ENCODE measurements at places on chromosomes 1 and 21.

GRCh38 chr1:172112576-172112975, 271.3 kb downstream of the DNM3 start:
- DNase-seq, result no peak

GRCh38 chr1:152673016-152673415, 2.1 kb upstream of the LCE2C start:
- DNase-seq, result no peak

DNA sequence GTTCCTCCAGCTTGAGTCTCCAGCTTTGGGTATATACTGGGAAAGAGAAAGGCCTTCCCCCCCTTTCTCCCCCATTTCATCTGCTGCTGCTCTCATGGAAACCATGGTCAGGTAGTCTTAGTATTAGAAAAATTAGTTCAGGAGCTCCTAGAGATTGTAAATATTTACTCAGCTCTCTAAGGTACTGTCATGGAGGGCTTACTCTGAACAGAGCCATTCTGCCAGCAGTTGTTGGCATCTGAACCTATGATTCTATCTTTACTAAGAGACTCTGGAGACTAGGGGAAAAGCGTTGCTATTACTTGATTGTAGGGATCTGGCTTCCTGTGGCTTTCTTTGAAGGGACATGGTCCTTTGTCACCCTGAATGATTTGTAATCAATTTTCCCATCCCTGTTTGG, 6.1 kb downstream of the INTS3 start:
- DNase-seq, result no peak

DNA sequence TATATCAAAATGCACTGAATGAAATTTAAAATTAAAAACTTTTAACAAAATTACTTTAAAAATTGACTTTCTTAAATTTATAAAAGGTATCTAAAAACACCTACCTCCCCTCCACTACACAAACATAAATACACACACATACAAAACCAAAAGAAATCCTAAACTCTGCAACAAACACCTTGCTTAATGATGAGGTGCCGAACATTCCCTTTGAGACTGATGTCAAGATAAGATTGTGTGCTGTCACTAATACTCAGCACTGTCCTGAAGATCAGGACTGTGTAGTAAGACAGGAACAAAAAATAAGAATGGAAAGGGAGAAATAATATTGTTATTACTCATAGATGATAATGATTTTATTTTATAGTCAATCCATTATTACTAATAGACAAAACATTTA, 45.1 kb downstream of the CD53 start:
- no peak for DNase-seq

- DNase-seq, result no peak
Observed at GRCh38 chr1:15224259-15224869, 22.7 kb upstream of the FHAD1 start.

GRCh38 chr21:33825419-33825818, 90.2 kb downstream of the ATP5PO start:
- no peak for DNase-seq

DNA sequence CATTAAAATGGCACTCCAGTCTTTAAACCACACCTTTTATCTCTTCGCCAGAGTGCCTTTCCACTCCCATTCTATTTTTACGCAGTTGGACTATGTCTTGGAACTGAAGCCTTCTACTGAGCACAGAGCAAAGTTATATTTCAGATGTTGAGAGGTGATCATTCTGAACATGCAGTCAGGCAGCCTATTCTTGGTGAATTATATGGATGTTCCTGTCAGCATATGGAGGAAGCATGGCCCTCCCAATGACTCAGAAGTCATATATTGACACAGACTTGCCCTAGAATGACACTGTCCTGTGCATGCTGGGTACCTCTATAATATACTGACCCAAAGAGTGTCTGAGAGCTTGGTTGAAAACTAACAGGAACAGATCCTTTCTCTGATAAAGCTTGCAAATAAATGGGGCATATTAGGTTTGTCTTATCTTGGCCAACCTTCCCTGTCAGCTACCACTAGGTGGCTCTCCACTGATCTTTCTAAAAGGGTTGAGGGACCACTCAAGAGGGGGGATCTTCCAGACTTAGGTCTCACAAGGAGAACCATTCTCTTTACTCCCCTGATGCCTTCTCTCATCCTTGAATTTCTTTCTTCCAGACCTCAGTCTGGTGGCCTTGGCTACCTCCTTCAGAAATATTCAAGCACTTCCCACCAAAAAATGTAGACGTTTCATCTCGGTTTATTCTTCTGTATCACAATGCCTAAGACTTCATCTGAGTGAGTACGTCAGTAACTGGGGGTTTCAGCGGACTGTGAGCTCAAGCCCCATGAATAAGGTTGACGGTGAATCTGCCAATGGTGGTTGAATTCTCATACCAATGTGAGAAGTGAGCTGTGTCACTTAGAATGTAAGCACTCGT, 11.8 kb upstream of the ALG14 start:
- no peak for DNase-seq

DNA sequence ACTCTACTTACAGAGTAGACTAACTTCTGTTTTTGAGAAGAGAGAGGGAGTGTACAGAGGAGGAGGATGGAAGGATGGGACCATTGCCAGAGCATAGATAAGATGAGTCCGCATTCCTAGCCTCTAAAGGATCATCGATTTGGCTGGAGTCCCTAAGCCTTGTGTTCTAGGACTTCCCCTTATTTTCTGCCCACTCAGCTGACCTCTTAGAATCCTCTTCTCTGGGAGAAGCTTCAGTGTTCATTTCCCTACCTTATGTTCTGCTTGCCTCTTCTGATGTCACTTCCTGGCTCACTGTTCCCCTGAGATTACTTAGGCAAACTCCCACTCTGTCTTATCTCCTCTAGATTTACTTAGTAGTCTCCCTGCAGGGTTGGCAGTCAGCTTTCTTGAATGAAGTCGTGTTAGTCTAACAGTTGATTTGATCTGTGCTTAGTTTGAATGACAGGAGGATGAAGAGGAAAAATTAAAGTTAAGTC, 156.7 kb downstream of the SYT2 start:
- no peak for DNase-seq

- DNase-seq, result no peak
Observed at GRCh38 chr1:78090472-78091133, 44.8 kb downstream of the GIPC2 start.

DNA sequence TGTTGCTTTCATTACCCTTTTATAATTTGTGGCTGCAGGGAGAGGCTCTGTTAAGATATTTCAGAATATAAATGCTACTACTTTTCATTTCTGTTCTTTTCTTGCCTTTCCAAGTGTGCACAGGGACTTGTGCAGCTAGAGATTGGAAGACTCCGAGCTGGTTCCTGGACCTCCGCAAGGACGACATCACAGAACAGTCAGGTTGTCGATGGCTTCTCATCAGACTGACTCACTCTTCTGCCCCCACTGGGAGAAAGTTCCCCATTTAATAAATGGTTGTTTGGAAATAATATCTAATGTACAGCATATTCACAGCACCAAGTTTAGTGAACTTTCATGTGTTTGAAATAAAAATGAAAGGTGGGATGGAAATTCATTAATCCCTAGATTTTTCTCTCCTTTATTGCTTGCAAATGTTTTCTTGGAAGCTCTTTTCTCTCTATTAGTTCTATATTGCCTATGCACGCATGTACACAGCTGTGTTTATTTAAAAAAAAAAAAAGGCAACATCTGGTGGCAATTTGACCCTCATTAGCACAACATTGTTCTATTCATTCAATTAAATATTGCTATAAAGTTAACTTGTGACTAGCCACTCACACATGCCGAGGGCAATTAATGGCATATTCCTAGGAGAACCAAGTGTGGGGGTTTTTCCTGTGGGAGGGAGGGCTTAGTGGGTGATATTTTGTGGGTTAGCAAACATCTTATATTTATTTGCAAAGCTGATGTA, 77.5 kb upstream of the L1TD1 start:
- DNase-seq, result no peak

DNA sequence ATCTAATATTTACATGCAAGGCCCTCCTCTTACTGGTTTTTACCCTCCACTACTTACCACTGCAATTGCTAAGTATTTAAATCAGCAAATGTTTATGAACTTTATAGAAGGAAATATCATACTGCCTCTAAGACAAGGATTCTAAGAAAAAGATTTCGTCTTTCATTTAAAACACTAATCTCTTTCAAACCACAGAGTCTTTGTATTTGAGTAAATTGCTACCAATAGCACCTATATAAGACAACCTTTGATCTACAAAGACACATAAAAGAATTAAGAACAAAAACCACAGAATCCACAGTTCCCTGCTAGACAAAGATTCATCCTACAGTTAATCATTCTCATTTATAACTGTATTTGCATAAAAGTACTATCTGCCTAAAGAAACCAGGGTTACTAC, 37.6 kb downstream of the RNF115 start:
- no peak for DNase-seq

- DNase-seq, result no peak
Observed at GRCh38 chr1:110067893-110068645, 2.4 kb downstream of the ALX3 start.

DNA sequence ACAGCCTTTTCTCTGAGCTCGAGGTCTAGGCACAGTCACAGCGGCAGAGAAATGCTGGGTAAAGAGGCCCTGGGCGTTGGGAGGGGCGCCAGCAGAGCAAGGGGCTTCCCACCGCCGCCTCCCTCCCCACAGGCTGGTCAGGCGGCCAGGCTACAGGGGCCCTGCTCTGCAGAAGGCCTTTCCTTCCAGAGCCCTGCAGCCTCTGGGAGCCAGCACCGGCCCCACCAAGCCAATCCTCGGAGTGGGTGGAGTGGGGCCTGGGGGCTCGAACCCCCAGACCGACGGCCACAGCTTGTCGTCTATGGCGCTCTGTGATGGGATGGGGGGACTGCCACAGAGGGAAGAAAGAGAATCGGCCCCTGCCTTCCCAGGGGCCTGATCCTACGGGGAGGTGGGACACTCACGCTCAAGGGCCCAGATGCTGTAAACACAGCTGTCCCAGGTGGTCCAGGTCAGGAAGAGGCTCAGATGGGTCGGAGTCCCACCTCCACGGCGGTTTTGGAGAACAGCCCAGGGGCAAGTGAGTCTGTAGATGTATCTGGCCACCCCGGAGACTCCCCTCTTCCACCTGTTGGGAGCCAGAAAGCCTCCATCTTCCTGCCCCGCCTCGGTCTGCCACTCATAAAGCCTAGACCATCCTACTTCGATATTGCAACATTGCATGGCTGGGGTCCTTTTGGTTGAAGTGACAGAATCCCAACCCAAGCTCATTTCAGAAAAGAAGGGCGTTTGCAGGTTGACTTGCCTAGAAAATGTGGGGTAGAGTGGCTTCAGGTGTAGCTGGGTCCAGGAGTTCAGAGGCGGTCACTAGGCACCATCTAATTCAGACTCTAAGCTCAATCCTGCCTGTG, 95.6 kb downstream of the SIK1 start:
- DNase-seq, result no peak

- DNase-seq, result no peak
Observed at GRCh38 chr21:34116569-34116968, 43.2 kb downstream of the MRPS6 start.

DNA sequence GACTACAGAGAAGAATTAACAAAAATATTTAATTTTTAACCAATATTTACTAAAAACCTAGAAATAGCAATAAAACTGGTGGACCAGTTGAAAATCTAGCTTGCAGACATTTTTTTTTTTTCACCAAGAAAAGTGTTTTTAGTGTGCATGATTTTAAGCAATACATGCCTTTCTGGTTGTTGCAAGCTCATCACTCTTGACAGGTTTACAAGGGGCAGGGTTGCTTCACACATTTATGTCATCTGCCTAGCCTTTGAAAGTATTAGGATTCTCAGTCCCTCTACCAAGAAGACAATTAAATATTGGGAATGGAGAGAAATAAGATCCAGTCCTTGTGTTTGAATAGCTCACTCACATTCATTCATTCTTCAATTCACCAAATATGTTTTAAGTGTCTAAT, 53.8 kb upstream of the LYPLAL1 start:
- no peak for DNase-seq

DNA sequence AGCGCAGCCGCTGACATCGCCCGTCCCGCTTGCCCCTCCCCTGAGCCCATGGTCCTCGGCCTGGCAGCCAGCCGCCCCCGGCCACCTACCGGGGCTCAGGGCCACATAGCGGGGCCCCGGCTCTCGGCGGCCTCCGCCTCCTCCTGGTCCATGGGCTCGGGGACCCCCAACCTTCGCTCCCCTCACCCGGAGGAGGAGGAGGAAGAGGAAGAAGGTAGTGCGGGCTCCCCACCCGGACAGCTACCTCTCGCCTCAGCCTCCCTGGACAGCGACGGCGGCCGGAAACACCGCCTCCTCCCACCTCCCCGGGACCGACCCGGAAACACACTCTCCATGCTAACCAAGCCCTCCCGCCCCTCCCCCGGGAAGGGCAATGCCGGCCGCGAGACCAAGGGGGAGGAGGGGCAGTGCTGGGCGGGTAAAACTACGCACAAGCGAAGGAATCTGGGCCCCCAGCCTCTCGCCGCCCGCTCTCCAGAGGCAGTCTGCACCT, at the start of gene KIAA0319L:
Gene KIAA0319L (minus strand): TSS at position 286 of the 493 bp plus-strand sequence. CDS start 2,912 bp downstream, outside the sequence.
- peak; percentile 74 for DNase-seq

DNA sequence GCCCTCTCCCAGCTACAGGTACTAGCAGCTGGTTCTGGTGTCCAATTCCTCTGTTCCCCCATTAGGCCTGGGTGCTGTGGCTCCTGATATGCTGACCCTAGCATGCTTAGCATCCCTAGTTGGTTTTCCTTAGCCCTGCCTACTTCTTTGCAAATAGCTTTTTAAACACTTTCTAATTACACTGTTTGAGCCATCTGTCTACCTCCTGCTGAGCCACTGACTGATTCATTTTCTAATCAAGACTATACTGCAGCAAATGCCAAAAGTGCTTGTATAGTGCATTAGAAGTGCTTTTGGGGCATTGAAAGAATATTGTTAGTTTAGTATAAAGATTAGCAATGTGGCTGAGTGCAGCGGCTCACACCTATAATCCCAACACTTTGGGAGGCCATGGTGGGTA, 36.3 kb downstream of the ERICH3 start:
- DNase-seq, result no peak

DNA sequence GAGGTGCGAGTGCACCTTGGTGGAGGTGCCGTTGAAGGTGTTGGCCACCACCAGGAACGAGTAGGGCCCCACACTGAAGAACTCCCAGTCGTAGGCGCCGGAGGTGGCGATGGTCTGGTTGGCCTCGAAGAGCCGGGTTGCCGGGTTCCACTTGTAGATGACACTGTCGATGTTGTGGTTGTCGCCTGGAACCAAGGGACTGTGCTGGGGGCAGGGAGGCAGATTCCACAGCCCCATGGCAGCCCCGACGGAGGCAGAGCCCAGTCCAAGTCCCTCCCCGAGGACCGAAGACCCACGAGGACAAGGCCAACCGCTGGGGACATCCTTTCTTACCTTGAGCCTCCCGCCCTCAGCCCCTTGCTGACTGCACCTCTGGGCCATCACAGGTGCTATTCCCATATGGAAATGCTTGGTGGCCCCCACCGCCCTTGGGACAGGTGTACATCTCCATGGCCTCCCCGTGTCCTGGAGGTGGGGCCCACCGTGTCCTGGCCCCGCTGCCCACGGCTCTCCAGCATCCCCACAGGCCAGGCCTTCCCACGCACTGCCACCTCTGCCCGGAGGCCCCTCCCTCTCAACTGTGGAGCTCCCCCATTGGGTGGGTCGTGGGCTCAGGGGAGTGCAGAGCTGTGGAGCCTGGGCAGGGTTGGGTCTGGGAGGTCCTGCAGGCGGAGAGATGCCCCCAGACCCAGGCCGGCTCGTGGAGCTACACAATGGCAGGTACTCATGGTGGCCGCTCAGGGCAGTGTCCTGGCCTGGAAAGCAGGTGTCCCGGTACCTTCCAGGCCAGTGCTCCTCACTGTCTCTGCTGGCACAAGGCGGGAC, 17.9 kb downstream of the KRTAP10-1 start:
- DNase-seq, result no peak
